Activated T-cell treated with anti-CD3 and anti-CD28 coated beads for 1 hour (primary cell): ENCODE measurements at places on chromosomes 4 and X.

DNA sequence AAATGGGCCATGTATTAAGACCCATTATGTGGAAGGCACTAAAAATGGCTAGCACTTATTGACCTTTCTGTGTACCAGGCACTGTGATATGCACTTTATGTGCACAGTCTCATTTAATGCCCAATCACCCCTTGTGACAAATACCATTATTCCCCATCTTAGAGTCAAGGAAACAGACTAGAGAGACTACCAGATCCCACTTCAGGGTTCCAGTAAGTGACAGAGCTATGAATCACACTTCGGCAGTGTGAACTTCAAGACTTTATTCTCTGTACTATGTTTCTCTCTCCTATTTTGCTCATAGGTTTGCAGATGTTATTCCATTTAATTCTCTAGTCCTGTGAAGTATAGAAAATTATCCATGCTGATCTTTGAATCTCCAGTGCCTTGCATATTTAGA is 107.0 kb downstream of the NFKB1 start:
- DNase-seq = no peak

DNA sequence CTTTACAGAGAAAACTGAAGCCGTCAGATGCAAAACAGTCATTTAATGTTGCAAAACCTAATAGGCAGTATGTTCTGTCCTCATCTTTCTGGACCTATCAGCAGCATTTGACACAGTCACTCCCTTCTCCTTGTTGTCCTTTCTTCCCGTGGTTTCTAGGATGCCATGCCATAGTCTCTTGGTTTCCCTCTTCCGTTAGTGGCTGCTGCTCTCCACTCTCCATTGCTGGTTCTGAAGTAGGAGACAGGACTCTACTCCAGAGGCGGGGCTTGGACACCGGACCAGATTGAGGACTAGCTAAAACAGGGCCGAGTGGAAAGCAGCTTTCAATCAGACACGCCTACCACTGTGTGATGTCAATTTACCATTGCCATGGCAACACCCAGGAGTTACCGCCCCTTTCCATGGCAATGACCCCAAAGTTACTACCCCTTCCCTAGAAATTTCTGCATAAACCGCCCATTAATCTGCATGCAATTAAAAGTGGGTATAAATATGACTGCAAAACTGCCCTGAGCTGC is 88.8 kb upstream of the CCDC160 start:
- no peak for DNase-seq

GRCh38 chr4:122663291-122663690 is 42.4 kb upstream of the IL21 start:
- no peak for DNase-seq

DNA sequence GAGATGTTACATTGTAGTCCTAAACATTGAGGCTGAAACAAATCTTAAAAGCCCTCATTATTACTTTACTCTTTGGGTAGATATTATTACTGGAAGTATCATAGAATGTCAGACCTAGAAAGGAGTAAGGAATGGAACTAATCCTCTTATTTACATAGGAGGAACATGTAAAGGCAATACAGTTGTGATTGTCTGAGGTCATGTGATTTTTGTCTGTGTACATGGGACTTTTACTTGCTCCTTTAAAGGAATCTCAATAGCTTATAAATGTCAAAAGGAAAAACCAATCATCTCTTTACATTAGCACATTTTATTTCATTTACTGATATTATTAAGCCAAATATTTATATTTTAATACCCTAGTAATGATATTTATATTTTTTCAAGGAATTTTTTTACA is 568.2 kb downstream of the CCSER1 start:
- DNase-seq = no peak

DNA sequence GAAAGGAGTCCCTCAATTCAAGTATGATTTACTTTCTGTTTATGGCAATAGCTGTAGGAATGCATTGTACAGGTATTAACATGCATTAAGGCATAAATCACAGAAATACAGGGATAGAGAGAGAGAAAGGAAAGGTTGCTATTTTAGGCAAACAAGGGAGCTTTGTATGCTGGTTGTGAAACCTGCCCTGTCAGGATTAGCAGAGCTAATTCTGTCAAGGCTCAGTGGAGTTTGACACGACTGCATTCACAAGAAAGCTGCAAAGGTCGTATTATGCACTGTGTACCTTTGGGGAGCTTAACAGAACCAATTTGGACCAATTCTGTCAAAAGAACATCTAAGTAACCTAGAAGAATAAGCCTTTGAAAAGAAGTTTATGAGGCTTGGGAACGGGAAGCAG is 239.3 kb downstream of the GRIA2 start:
- DNase-seq = no peak

GRCh38 chr4:139014371-139015268 is 961 bp upstream of the NOCT start:
- DNase-seq = no peak

- no peak for DNase-seq
These were observed 1.5 kb downstream of the COX18 start for GRCh38 chr4:73067971-73068394.

DNA sequence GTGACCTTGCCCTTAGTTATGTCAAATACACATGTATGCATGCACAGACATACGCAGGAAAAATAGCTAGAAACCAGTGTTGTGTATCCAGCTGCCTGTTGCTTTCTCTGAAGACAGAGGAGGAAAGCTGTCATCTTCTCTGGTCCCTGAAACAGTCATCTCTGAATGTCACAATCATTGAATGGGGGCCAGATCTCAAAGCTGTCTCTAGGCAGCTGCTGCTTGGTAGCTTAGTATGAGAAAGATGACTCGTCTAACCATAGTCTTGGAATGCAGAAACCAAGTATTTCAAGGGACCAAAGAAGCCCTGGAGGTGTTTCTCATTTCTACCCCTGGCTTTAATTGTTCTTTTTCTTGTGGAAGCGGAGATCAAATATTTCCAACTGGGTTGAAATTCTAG is 4.0 kb downstream of the GRIA3 start:
- DNase-seq = no peak

DNA sequence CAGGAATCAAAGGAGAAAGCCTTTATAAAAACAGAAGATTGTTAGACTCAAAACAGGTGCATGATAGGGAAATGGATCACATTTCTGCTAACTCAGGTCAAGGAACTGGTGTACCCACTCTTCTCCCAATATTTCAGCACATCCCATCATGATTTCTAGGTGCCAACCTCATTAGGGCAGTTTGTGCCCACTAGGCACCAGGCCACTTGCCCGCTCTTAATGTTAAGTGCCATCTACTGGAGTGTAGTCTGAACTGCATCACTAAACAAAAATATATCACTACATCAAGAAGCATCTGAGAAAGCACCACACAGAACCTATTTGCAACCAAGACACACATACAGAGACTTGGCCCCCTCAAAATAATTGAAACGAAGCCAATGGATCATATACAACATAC is 140.4 kb upstream of the GRID2 start:
- DNase-seq = no peak

GRCh38 chr4:122997463-122998101 is 75.2 kb upstream of the NUDT6 start:
- no peak for DNase-seq

DNA sequence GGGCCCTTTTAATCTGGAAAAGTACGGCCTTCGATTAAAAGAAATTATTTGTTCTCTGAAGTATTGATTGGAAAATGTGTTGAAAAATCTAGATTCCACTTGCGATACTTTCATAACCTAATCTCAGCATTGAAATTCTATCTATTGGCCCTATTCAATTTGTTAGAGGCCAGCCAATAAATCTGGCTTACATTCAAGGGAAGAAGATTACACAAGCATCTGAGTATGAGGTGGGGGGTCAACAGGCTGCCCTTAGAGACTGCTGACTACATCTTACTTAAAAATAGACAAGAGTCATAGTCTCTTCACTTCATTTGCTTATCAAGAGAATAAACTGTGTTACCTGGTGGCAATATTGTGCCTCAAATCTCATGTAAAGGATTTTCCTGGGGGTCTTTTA is 248.0 kb upstream of the KCNIP4 start:
- no peak for DNase-seq

DNA sequence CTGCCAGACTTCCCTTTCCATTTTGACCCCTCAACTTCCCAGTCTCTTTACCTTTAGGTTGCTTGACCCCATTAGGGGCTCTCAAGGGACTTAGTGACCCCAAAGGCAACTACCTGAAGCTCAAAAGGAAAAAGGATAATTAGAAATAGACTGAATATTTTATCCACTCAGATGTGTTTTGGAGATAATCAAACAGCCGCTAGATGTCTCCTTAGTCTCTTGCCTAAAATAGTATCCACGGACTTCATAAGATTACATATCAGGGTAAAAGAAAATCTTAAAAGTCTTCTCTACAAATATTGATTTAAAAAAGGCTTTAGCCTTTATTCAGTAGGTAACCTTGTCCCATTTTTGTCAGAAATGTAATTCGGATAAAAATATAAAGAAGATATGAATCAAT is 21.0 kb upstream of the RHOXF2 start:
- DNase-seq = no peak

- no peak for DNase-seq
These were observed 54.0 kb upstream of the ZCCHC13 start for GRCh38 chrX:74249963-74250362.

- DNase-seq = no peak
These were observed 223.8 kb upstream of the BOD1L1 start for GRCh38 chr4:13851085-13851940.

GRCh38 chr4:40976343-40976742 is 226.6 kb downstream of the NSUN7 start:
- DNase-seq = no peak

GRCh38 chr4:67380154-67380553 is 165.1 kb downstream of the CENPC start:
- DNase-seq = no peak

GRCh38 chrX:70445951-70446350 is 1.3 kb downstream of the DLG3 start:
- no peak for DNase-seq

DNA sequence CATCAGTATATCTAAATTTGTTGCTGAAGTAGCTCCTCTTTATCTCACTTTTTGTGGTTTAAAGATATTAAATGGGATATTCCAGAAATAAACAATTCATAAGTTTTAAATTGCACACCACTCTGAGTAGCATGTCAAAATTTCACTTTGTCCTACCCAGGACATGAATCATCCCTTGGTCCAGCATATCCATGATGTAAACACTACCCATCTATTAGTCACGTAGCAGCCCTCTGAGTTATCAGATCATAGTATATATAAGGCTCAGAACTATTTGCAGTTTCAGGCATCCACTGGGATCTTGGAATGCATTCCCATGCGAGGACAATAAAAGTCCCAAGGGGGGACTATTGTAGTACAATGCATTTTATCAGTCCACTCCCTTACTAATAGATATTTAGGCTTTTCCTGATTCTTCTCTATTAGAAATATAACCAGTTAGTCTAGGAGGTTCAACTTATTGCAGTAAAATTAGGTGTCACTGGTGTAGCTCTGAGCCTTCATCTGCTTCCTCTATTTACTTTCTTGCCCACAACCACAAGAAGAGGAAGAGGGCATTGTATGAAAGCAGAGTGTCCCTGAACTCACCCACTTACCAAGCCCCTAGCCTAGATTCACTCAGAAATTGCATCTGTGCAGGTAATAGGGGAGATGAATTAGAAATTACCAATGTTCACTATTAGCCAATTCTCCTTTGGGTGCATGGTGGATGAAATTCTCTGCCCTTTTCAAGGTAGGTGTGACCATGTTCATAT is 409.8 kb upstream of the GALNT7 start:
- no peak for DNase-seq

DNA sequence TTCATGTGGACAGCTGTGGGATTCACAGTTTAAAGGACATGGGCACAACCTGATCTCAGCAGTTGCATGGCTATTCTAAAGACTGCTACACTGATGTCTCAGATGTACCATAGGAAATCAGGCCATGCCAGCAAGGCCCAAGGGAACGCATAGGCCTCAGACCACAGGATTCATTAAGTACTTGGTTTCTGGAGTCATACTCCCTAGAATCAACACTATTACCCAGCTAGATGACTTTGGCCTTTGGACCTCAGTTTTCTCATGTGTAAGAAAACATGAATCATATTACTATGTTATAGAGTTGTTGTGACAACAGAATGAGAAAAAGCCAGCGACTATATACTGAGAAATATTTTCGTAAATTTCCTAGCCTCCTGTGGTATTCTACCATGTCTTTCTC is 67.9 kb downstream of the NHS start:
- DNase-seq = no peak

GRCh38 chrX:110182865-110183264 is 135.0 kb downstream of the AMMECR1 start:
- no peak for DNase-seq

DNA sequence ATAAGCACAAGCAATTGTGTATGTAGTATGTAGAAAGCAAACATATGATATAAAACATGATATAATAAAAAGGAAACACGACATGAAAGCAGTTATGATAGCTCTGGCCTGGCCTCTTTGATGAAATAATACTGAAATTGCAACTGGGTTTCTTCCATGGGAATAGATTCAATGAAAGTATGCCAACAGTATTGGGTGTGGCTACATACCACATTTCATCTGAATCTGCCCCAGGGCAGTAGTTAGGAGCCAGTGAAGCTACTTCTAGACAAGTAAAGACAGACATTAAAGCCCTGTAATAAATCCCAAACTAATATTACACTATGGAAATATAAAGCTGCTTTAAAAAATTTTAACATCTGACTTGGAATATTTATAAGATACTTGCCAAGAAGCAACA is 207.3 kb downstream of the FBXW7 start:
- no peak for DNase-seq

DNA sequence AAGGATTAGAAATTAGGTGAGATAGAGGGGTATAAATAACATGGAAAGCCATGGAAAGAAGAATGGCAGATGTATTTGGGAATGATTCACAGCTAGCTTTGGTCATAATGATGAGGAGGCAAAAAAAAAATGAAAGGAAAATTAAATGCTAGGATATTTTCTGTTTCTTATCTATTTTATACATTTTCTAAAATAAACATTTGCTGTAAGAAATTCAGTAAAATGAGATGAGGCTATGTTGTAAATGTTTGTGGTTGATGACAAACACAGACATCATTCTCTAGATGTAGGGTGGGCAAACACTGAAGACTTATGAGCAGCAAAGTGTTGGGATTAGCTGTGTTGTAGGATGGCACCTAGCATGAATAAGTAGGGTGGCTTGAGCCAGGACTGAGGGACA is 407.1 kb downstream of the IL15 start:
- no peak for DNase-seq
